RPMI7951 (cell line): ENCODE measurements at places on chromosomes 12 and 14. TPM values are rescaled to one million over a fixed set of nuclear protein-coding genes. Genes with fewer than 3 reads are reported as not detected.

Gene DEPDC4
- total RNA-seq: 2.3 and 4.2 TPM in 2 replicates

Gene LPAR5
- total RNA-seq: not detected in 2 replicates

Gene KRT75
- not detected in 2 replicates for total RNA-seq

Gene GPR162
- total RNA-seq: 1.8 and 2.5 TPM in 2 replicates

Gene SPX
- 0.60 and 1.3 TPM in 2 replicates for total RNA-seq

Gene NINJ2
- total RNA-seq: 4.1 and 6.9 TPM in 2 replicates

- DNase-seq: no peak
Measured at GRCh38 chr12:56719056-56719455, 6.0 kb downstream of the NACA start.

- no peak for DNase-seq
Measured at GRCh38 chr14:30673071-30673470, 51.0 kb downstream of the SCFD1 start.

DNA sequence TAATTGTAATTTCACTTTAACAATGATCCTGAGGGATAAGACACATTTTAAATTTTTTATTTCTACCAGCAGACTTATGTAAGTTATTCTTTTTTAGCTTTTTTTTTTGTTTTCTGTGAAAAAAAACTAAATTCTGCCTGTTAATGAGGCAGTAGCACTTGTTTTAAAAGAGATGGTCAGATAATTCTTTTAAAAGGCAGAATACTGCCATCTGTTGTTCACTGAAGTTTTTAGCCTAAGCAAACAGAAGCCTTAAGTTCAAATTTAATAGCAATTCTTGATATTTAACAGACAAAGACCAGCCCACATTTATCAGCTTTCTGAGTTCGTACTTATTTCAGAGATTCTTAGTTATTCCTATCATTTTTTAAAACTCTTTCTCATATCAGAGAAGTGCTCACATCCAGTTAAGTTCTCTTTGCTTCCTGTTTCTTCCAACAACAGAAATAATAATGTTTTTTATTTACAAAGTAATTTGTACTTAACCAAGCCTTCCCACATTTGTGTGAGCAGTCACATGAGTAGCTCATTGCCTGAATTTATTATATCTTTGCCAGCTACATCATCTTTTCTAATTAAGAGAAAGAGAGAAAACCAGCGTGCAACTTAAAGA is 93.4 kb upstream of the SLCO1C1 start:
- DNase-seq: no peak

DNA sequence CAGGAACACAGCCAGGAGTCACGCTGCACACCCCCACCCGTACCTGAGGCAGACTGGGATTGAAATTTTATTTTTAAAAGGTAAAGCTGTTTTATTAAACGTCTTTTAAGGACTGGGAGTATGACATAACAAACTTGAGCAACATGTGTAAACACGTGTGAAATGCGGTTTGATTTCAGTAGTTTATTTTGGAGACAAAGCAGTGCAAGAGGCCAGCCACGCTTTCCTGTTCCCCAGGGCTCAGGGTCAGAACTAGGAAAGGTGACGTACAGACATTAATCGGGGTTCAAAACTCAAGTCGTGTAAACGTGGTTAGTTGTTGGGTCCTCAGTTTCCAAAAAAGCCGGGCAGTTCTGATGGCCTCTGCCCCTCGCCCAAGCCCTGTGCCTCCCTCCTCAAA is 16.7 kb downstream of the CHGA start:
- DNase-seq: no peak

- DNase-seq: no peak
Measured at GRCh38 chr12:7637615-7638014, 28.1 kb downstream of the APOBEC1 start.

DNA sequence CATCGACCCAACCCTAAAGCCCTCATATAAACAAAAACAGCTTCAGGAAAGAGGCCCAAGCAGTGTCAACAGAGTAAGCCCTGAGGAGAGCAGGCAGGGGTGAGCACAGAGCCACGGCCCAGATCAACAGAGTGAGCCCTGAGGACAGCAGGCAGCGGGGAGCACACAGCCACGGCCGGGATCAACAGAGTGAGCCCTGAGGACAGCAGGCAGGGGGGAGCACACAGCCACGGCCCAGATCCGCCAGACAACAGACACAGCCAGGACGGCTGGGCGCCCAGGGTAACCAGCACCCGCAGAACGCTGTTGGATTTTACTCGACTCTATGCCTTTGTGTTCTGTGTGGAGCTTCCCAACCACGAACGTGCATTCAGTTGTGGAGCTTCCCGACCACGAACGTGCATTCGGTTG is 15.0 kb downstream of the CCDC85C start:
- DNase-seq: peak; percentile 28

GRCh38 chr14:32470161-32470715 is 141.1 kb downstream of the AKAP6 start:
- peak; percentile 14 for DNase-seq

DNA sequence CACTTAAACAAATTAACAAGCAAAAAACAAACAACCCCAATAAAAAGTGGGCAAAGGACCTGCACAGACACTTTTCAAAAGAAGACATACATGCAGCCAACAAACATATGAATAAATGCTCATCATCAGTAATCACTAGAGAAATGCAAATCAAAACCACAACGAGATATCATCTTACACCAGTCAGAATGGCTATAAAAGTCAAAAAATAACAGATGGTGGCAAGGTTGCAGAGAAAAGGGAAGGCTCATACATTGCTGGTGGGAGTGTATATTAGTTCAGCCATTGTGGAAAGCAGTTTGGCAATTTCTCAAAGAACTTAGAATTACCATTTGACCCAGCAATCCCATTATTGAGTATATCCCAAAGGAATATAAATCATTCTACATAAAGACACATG is 34.6 kb upstream of the NT5DC3 start:
- DNase-seq: no peak

GRCh38 chr14:20797164-20797563 is 5.5 kb downstream of the RNASE1 start:
- no peak for DNase-seq

DNA sequence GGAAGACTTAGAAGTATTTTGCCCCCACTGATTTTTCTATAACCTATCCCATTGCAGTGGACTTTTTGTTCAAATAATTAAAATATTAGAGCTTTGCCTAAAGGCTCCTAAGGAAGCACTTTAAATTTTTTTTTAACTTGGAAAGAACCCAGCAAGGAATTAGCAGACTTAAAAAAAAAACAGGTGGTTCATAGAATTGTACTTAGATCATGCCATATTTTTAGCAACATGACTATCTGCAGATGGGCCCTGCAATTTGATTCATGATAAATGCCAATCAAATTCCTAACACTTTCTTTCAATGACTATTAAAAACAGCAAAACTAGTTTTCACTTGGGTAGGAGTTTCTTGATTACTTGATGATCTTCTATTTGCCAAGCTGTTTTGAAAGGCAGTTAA is 11.5 kb downstream of the ADAMTS20 start:
- DNase-seq: peak; percentile 1

DNA sequence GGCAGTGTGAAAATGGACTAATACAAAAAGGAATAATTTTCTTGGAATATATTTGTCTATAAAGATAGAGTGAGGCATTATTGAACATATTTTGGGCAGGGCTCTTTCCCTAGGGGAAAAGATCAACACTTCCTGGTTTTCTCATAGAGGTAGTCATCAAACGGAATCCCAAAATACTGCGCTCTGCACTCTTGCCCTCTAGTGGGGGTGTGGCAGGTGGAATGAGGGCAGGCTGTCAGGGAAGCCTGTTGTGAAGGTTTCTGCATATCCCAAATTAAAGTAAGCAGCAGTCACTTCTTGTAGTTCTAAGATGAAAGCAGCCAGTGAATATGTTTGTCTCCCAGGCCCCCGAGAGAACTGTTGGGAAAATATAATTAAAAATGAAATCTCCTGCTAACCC is 666.8 kb upstream of the TMEM132C start:
- DNase-seq: no peak

DNA sequence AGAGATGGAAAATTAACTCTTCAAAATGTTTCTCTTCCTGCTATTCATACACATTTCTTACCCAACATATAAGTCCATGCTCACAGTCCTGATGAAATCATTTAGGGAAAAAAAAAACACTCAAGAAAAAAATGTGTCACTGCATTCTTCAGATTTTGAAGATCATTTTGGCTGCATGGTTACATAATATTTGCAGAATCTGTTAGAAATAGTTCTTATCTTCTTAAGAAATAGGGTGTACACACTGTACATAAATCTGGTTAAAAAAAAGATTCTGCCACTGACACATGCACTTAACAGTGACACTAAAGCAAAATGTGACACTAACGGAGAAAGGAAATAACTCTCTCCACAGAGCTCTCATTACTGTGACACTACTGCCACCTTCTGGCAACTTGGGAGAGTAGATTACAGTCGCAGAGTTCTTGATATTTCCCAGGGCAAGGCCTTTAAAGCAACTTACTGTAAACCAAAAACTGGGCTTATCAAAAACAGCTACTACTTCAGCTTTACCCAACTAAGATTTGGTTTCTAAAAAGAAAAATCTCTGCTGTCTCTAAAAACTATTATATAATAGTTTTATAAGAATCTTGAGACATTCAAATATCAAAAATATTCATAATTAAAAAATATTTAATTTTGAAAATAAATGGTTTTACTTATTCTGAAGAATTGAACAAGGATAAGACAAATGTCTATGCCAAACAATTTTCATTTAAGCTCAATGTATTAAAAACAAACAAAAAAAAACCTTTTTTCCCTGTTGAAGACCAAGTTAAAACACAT is 65.0 kb downstream of the SETD3 start:
- DNase-seq: peak; percentile 73

GRCh38 chr12:41956353-41956752 is 188.3 kb downstream of the GXYLT1 start:
- no peak for DNase-seq
